Fibroblast of mammary gland (primary cell): ENCODE measurements at places on chromosomes 16 and 17.

DNA sequence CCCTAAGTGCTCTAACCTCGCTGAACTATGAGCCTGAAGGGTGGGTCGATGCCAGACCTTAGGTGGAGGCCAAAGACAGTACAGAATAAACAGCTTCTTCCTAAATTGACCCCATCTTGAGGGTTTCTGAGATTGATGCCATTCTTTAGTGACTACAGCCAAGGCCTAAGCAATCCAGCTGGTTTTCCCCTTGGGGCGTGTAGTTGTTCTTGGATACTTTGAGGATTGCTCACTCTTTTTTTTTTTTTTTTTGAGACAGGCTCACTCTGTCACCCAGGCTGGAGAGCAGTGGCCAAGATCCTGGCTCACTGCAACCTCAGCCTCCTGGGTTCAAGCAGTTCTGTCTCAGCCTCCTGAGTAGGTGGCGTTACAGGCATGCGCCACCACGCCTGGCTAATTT, 2.0 kb downstream of the OVCA2 start:
- DNase-seq: peak; percentile 82

- no peak for DNase-seq
Measured at GRCh38 chr16:67163999-67164558, 466 bp upstream of the HSF4 start.

GRCh38 chr17:73482894-73483293, 161.4 kb downstream of the SDK2 start:
- no peak for DNase-seq

- DNase-seq: peak; percentile 84
Measured at GRCh38 chr16:56910654-56911539, 21.0 kb upstream of the HERPUD1 start.

DNA sequence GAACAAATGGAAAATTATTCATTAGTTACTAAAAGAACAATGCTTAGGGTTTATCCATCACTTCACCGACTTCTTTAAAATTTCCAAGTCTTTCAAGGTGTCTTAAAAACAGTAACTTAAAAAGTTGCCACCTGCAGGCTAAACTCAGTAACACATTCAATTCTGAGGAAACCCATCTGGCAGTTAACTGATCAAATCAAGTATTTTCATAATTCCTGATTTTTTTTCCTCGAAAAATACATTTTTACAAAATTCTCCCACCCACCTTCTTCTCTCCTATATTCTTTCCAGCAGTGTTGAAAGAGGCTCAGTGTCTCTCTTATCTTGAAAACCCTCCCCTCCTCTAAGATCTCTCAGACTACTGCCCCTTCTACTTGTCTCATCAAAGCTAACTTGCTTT, 29.9 kb downstream of the PARN start:
- peak; percentile 45 for DNase-seq

DNA sequence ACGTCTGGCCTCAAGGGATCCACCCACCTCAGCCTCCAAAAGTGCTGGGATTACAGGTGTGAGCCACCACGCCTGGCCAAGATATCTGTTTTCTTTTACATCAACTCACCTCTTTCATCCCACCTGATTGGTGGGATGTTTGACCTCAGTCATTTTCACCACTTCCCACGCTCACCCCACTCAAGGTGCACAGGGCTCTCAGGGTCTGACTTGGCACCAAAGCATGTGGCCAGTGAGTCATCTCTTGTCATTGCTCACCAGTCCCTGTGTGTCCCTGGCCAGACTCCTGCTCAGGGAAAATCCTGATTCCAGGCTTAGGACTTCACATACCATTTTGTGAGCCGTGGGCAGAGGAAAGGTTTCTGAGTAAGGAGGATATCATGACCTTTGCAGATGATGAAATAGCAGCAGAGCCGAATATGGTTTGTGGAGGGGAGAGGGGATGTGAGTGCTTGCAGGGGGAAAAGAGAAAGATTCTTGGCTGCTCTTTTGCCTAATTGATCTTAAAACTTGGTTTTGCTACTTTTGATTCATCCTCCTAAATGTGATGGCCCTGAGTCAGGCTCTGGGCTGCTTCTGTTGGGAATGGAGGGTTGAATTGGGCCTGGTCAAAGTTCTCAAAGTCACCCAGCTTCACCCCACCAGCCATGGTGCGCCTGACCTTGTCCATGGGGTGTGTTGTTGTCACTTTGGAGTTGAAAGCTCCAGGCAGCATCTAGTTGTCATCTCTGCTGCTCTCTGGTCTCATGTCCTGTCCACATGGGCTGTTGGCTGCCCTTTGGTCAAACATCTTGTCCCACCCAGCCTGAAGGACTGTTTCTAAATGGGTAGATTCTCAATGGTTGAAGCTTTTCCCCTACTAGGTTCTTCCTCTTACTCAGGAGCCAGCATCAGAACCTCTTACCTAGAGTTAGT, 6.0 kb upstream of the KCNH6 start:
- DNase-seq: peak; percentile 66

DNA sequence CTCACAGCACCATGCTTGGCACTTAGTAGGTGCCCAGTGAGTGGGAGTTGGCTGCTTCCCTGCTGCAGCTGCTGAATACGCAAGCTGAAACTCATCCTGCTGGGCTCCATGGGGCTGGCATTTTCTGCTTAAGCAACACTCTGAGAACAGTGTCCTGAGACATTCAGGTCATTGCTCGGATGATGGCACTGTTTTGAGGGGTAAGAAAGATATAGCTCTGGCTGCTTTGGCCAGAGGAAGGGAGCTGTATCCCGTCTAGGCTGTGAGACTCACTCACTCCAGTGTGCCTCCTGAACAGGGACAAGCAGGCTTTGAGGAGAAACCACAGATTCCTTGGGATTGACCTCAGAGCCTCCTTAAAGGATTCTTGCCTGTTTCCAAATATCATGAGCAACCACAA, 120.5 kb downstream of the CLEC16A start:
- DNase-seq: no peak

DNA sequence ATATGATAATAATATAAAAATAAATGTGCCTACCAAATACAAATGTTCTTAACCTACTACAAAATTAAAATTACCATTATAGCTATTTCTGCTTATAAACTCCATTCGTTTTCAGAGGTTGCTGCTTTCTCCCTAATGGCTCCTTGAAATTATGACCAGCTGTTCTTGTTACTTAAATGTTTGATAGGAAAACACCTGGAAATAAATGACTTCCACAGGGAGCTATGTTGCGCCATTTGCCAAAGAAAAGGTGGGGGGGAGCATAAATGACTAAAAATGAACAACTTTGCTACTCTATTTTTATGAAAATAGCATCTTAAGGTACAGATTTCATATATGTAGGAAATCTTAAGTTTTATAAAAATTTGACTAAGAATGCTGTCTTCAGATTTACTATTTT, 157.5 kb upstream of the MON1B start:
- DNase-seq: no peak

- no peak for DNase-seq
Measured at GRCh38 chr17:34762078-34762477, 182.7 kb downstream of the TMEM132E start.

DNA sequence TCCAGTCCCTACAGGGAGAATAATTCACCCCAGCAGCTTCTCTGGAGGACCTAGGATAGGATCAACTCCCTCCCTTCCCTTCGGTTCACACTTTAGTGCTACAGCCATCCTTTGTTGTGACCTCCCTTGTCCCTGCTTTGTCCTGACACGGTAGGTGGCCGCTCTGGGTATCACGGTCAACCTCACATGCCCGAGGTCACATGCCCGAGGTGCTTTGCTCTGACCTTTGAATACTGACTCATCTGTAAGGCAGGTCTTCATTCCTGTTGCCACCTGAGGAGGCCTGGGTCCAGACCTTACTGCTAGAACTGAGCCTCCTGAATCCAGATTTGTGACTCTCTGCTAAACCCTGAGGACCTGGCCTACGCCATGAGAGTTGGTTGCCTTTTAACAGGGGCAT, 19.7 kb downstream of the ALKBH5 start:
- DNase-seq: no peak
